ENCODE measurements at places on chromosomes 3 and 15.

- DNase-seq, result no peak
Measured at GRCh38 chr3:195073866-195074860, 196.8 kb downstream of the XXYLT1 start.

DNA sequence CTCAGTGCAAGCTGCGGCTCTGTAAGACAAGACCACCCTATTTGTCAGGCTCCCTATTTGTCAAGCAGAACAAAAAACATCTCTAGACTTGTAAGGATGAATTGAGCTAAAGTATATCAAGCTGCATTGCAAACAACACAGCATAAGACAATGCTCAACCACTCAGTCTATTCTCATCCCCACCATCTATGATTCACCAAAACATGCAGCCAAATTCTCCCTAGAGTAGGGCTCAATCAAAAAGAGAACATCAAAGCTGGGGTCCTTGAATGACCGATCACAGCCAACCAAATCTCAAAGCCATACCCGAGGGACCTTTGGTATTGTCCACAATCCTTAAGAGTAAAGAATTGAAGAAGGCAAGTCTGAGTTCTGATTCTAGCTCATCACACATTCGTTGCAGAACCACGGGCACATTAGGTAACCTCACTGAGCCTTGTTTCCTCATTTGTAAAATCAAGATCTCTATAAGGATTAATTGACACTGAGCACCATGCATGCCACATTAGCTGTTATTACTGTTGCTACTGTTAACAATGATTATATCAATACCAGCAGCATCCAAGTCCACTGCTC, 31.2 kb downstream of the RFTN1 start:
- no peak for DNase-seq

DNA sequence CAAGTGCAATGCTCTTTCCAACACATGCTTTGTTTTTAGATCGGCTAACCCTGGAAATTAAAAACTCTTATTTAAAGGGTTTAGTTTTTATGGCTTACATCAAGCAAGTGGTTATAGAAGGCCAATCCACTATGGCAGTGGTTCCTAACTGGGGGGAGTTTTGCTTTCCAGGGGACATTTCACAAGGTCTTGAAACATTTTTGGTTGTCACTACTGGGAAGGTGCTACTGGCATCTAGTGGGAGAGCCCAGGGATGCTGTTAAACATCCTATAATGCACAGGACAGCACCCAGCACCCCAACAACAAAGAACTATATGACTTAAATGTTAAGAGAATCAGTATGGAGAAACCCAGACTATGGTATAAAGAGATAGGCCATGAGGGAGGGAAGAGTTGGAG, 439.0 kb downstream of the NTRK3 start:
- no peak for DNase-seq

- peak; percentile 77 for DNase-seq
Measured at GRCh38 chr3:58237238-58237940, at the start of gene ABHD6. Gene ABHD6 (plus strand): TSS chr3:58237792. CDS start chr3:58256587, 18,795 bp downstream.

- DNase-seq, result no peak
Measured at GRCh38 chr15:40787344-40787841, 17.6 kb downstream of the C15orf62 start.

DNA sequence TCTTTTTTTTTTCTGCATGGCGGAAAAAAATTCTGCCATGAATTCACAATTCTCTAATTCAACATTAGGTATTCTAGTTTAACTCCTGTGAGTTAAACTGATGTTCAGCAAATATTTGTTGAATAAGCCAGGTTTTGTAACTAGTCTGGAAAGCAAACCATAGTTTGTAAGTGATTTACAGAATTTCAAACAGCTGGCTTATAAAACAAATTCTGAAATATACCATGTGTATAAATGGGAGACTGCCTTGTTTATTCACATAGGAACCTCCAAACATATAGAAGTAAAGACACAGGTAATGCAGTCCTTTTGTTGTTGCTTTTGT, 101.1 kb downstream of the IL1RAP start:
- DNase-seq, result no peak

- peak; percentile 63 for DNase-seq
Measured at GRCh38 chr3:65979162-65979561, 59.6 kb downstream of the MAGI1 start.

- DNase-seq, result no peak
Measured at GRCh38 chr15:81095690-81096365, 38.2 kb upstream of the CFAP161 start.

DNA sequence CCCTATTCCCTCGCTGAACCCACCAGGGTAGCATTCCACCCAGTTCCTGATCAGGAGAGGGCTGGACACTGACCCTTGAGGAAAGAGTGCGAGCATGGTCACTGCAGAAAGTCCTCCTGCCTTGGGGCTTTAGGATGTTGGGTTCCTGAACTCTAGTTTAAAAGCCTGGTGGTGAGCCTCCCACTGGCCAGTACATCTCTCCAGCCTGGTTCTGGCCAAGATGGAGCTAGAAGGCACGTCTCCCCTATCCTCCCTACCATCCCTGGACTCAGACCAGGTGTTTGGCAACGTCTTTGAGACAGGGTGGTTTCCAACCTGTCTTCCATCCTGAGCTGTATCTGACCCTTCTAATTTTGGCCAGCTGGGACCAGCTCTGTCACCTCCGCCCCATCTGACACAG, 31.4 kb downstream of the NBEAL2 start:
- DNase-seq, result no peak

GRCh38 chr15:49718846-49719245, 98.0 kb downstream of the DTWD1 start:
- no peak for DNase-seq

DNA sequence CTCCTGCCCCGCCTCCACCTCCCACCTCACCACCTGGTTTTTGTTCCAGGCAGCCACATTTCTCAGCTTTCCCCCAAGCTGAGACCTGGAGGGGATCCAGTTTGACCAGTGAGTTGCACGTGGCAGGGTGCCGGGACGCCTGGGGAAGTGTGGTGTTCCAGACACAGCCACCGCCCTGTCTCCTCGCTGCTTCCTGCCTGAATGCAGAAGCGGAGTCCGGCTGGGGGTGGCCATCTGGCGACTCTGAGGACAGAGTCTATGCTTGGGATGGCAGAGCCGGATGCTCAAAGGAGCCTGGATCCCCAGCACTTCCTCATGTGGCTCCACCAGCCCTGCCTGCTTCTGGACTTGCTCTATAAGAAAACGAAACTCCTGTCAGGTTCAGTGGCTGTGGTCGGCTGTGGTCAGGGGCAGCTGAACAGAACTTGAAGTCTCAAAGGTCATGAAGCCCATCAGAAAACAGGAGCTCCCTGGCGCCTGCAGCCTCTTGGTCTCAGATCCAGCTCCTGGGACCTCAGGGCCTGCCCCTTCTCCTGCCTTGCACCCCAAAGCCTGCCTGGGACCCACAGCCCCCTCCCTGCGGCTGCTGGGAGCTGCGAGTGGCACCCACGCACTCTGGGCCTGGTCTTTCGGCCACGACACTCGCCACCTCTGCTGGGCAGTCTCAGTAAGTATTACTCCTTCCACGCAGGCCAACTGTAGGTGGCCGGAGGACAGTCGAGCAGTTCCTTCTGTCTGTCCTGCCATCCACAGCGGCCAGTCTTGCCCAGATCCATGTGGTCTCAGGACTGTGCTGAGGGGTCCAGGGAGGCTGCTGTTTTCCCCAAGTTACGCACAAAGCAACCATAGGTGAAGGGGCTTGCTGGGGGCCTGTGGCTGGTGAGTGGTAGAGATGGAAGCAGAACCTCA, 112.8 kb upstream of the MEF2A start:
- DNase-seq, result no peak

- no peak for DNase-seq
Measured at GRCh38 chr15:76163457-76164295, 103.9 kb downstream of the TMEM266 start.

DNA sequence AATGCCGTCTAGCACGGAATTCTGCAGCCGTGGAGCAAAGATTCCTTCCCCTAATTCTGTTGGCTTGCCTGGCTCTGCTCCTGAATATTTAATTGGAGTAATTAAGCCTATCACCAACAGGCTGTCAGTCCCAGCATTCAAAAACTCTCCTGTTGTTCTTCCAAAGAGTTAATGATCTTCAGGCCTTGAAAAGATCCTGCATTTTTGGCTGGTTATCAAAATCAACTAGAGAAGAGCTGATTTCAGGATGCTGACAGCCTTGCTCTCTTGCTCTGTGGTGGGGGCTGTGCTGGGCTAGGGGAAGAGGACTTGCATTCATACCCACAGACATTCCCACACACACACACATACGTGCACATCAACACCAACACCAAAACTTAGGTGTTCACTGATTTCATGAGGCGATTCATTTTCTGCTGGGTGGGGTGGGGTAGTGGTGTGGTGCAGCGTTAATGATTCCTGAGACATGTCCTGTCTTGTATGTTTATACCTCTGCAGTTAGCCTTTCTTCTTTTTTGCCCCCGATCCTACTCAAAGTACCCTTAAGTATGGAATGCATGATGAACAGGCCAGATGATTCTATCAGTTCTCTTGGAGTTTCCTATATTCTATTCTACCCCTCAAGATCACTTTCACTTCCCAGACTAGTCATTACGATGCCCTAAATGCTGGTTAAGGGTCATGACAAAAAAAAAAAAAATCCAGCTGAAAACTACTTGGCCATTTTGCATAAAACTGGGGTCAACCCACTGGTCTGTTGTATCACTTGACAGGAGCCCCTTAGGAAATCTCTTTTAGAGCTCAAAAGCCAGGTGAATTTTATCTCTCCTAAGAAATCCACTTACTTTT, 42.3 kb downstream of the CPN2 start:
- DNase-seq, result peak; percentile 42

DNA sequence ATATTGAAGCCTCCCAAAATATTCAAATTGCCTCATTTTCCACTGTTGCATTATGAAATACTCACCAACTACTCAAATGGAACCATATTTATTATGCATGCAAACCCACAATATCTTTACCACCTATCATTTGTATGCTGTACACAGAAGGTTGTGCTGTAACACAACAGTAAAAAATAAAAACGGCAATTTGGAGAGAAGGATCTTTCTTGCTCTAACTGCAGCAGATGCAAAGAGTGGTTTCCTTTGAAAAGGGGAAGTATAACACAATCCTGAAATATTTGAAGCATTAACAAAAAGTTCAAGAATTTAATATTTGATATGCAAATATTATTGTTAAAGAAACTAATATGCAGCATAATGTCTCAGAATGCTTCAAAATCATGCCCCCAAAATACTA, 244.5 kb upstream of the SUCLG2 start:
- DNase-seq, result no peak

DNA sequence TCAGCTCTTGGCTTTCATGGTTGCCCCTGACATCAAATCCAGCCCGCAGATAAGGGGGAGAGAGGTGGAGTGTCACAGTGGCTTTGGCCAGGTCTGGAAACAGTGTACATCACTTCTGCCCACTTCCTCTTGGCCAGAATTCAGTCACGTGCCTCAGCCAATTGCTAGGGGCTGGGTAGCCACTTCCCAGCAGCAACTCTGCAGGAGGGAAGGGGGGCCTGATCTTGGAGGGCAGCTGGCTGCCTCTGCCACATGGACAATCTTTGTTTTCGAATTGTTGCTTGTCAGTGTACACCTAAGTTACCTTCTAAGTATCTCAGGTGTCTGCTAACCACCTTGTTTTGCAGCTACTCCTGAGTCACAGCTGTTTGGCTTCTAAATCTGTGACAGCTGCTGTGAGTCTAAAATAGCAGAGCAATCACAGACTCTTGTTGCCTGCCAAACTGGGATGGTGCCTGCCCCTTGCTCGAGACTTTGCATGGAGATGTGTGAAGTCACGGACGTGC, 41.0 kb upstream of the LIMD1 start:
- DNase-seq, result peak; percentile 84

DNA sequence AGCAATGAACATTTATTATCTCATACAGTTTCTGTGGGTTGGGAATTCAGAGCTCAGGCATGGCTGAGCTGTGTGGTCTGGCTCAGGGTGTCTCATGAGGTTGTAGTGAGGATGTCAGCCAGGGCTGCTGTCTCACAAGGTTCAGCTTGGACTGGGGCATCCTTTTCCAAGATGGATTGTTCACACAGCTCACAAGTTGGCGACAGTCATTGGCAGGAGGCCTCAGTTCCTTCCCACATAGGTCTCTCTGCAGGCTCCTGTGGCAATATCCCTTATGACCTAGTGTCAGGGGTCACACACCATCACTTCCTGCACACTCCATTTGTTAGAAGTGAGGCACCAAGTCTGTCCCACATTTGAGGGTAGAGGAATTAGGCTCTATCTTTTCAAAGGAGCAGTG, 56.0 kb downstream of the RPLP1 start:
- no peak for DNase-seq

DNA sequence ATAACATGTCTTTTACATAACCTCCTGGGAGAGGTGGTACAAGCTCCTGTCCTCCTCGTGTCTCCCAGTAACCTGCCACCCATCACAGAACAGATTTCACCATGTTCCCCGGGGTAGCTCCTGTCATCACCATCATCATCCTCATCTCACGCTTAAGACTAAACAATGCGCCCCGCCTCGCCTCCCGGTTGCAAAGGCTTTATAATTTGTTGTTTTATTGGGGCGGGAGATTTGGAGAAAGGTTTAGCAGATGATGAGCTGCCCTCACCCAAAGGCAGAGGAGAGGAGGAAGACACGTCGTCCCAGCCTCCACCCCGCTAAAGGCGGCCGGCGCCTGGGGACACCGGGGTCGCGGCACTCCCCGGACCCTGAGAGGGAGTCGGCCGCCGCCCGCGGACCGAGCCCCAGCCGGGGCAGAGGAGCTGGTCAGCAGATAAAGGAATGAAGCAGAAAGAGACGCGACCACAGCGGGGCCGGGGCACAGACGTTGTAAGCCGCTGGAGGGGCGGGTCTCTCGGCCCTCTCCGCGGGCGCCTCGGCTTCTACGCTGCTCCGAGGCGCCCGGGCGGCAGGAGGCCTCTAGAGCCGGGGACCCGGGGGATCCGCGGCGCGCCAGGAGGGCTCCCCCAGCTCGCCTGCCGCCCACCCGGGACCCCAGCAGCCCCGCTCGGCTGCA, 589 bp downstream of the HERC1 start:
- DNase-seq, result peak; percentile 65

DNA sequence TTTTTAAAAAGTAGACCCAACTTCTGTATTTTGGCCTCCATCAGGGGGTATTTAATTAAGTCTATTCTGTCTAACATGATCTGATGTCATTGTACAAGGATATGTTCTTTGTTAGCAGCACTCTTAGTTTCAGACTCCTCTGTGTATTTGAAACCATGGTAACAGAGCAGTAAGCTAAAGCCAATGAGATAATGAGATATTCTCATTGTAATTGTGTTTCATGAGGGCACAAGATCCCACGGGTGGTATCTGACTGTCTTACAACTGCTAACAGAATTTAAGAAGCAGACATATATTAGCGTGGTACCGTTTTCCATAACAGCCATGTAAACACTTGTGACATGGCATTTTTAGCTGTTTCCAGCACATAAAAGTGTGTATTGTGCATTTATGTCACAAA, 251.2 kb upstream of the VEPH1 start:
- peak; percentile 93 for DNase-seq
